ENCODE measurements at places on chromosomes 2 and 18.

- DNase-seq = no peak
These were observed 608.2 kb upstream of the ACVR2A start for GRCh38 chr2:147236601-147237000.

GRCh38 chr2:239768907-239769553 lies 256.1 kb downstream of the NDUFA10 start:
- no peak for DNase-seq

- no peak for DNase-seq
These were observed 10.3 kb upstream of the PDK1 start for GRCh38 chr2:172545408-172546075.

- DNase-seq = peak; percentile 18
These were observed 68.6 kb downstream of the METTL8 start for GRCh38 chr2:171365232-171365631.

DNA sequence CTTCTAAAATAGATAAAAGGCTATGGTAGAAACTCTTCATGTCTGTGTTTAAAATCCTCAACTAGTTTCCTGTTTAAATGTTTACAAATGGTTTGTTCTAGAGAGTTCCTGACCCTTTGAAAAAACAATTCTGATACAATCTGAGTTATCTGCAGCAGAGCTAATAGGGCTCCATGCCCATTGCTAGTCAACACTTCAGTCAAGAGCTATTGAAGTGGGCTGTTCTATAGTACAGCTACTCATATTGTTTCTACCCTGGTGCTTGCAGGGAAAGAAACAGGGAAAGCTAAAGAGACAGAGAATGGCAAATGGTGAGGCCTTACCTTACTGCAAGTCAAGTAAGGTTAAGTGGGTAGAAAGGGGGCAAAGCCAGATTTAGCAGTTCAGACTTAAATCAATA lies 112.3 kb upstream of the CAVIN2 start:
- DNase-seq = no peak

DNA sequence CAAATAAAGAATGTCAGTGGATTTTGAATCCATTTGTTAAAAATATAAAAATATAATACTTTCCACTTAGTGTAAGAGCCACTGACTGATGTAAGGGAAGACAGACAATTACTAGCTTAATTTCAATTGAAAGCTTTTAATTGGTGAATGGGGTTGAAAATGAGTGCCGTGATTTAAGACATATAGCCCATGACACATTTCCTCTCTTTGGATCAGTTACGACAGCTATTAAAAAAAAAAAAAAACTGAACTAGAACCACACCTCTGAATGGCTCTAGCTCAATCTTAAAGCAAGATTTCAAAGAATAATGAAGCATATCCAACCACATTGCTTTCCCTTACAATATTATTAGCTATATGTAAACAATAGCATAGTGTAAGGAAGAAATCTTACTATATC lies 44.0 kb downstream of the CIB4 start:
- DNase-seq = no peak

GRCh38 chr18:69705987-69706386 lies 241.7 kb downstream of the CD226 start:
- no peak for DNase-seq

- no peak for DNase-seq
These were observed 87.0 kb upstream of the MSH6 start for GRCh38 chr2:47695800-47696477.

- peak; percentile 59 for DNase-seq
These were observed 107.3 kb upstream of the MGAT5 start for GRCh38 chr2:134146620-134147019.

- peak; percentile 70 for DNase-seq
These were observed 29.0 kb downstream of the DOK1 start for GRCh38 chr2:74583504-74583903.

- no peak for DNase-seq
These were observed 47.5 kb upstream of the STAT1 start for GRCh38 chr2:191061381-191061980.

- peak; percentile 50 for DNase-seq
These were observed 534.9 kb upstream of the TNP1 start for GRCh38 chr2:217394510-217395351.

DNA sequence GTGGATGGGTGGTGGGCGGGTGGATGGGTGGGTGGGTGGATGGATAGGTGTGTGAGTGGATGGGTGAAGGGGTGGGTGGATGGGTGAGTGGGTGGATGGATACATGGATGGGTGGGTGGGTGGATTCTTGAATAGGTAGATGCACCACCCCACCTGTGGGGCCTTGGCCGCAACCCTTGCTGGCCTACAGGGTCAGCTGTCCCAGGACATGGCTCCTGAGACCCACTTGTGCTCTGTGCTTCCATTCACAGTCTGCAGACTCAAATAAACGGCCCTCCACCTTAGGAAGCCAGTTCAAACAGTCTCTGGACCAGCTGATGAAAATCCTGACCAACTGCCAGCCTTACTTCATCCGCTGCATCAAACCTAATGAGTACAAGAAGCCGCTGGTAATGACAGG lies 54.4 kb downstream of the MYO7B start:
- no peak for DNase-seq

DNA sequence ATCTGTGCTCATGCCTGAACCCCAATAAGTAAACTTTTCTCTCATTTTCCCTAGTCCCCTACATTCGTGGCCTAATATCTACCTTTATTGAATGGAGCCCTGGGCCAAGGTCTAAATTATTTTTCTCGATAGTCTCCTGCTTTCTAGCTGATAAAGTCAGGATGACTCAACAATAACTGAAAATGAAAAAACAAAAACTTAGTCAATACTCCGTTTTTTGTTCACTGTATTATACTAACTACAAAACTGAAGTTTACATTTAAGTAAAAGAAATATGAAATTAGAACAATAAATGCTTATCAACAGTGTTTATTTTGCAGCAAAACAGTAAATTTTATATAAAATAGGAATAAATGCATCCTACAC lies 32.2 kb downstream of the AOX1 start:
- no peak for DNase-seq

DNA sequence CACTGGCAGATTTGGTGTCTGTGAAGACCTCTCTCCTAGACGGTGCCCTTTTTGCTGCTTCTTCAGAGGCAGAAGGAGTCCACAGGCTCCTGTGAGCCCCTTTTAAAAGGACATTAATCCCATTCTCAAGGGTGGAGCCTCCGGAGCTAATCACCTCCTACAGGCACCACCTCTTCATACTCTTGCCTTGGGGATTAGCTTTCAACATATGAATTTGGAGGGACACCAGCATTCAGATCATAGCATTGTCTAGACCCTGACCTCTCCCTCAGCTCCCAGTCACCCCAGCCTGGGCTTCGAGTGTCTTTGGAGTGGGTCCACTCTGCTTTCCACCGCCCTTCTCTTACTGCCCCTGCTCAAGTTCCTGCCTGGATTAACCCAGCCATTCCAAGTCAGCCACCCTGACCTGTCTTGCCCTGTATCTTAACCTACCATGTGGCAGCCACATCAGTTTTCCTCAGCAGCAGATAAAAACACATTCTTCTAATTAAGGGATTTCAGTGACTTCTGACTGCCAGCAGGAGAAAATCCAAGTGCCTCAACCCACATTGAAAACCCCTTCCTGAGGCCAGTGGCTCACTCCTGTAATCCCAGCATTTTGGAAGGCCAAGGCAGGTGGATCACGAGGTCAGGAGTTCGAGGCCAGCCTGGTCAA lies 6.1 kb upstream of the NCL start:
- no peak for DNase-seq

DNA sequence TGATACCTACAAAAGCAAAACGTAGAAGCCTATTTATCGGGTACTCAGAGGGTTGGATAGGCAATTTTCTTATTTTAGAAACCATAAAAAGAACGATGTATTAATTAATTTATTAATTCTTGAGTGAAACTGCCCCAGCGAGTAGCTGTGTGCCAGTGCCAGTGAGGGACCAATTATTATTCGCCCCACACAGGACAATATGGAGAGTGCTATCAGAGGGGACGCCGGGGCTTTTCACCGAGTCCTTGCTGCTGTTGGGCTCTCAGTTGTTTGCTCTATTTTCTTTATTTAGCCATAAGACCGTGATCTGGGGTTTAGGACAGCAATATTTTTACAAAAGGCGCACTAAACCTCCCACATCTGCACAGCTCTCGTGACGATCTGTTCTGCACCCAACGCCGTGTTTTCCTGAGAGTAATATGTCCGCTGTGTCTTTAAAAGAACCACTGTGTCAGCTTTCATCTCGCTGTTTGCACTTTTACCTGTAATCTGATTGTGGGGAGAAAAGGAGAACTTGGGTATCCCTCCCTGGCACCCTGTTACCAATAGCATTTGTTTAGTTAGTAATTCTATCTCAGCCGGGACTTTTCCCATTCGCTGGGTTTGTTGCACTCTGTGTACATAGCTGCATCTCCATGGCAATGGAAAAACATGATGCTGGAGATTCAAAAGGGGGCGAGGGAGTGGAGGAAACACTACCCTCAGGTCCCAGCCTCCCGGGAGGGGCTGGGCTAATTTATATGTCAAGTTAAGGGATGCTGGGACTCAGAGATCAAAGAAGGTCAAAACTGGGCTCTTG lies 30.1 kb upstream of the ZNF516 start:
- DNase-seq = peak; percentile 65

- DNase-seq = no peak
These were observed 79.0 kb downstream of the CCDC150 start for GRCh38 chr2:196718419-196719109.
